C1 segment of cervical spinal cord (tissue), 14 donors: ENCODE measurements at places on chromosomes 6 and 20.

GRCh38 chr20:59903621-59904020 is 29.8 kb downstream of the SYCP2 start:
- no peak for DNase-seq

DNA sequence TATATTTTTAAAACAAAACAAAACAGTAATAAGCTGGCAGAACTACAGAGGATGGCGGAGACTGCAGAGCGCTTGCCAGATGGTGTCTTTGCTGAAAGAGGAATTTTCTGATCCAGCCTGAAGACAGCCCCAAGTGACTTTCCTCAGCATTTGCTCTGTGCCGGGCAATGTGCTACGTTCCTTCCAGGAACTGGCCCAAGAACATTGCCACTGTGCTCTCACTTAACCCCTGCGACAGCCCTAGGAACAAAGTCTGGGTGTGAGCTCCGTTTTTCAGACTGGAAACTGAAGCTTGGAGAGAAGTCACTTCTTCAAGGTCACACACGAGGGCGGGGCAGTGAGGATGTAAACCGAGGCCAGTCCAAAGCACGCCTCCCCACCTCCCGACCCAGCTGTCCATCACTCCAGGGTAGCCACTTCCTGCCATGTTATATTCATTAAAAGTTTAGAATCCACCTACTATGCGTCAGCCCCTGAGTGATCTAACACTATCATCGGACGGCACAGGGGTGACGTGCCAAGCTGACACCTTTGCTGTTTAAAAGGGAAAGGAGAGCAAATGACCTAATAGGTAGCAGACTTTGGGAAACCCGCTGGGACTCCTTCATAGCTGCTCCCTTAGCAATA is 22.3 kb upstream of the BMP7 start:
- no peak for DNase-seq

DNA sequence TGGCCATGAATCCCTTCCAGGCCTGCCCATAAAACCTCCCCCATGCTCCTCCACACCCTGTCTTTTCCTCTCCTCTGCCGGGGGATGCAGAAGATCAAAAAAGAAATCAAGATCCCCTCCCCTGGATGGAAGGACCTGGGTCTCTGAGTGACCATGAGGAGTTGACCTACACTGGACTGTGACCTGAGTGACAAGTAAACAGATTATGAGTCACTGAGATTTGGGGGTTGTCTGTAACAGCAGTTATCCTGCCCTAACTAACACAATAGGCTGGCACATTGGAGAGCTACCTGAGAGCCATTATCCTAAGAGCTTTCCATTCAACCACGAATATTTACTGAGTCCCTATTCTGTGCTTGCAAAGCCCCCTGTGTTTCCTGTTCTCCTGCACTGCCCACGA is 28.4 kb upstream of the SIRPA start:
- no peak for DNase-seq

DNA sequence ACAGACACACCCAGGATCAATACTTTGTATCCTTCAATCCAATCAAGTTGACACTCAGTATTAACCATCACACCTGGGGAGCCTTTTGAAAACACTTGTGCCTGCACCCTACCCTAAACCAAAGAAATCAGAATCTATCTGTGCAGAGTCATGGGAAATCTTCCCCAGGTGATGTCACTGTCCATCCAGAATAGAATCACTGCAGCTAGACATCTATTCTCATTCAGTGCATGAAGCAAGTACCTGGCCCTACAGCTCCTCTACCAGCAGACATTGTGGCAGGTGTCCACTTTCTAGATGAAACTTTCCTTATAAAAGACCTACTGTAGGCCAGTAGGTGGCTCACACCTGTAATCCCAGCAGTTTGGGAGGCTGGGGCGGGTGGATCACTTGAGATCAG is 262.4 kb upstream of the MARCKS start:
- no peak for DNase-seq

DNA sequence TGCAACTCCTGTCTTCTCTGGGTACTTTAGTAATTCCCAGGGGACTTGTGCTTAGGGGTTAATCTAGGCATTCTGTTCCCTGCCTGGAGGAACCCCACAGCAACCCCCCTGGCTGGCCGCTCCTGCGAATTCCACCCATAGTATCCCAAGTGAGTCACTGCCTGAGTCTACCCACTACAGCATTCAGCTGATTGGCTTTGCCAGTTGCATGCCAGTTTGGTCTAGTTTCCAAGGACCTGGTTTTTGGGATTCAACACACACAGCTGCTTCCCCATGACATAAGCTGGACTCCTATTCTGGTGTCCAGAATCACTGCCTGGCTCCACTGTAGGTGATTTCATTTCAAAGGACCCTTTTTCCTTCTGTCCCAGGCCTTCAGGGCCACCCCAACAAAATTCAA is 40.3 kb downstream of the PLCG1 start:
- DNase-seq, result peak; percentile 68

GRCh38 chr6:49462927-49463611 is at the start of the genes CENPQ and MMUT:
CENPQ (plus strand) TSS chr6:49463370; CDS start chr6:49470177, 6,807 bp downstream.
MMUT (minus strand) TSS chr6:49463253; CDS start chr6:49459466, 3,787 bp downstream.
- DNase-seq, result peak; percentile 90

DNA sequence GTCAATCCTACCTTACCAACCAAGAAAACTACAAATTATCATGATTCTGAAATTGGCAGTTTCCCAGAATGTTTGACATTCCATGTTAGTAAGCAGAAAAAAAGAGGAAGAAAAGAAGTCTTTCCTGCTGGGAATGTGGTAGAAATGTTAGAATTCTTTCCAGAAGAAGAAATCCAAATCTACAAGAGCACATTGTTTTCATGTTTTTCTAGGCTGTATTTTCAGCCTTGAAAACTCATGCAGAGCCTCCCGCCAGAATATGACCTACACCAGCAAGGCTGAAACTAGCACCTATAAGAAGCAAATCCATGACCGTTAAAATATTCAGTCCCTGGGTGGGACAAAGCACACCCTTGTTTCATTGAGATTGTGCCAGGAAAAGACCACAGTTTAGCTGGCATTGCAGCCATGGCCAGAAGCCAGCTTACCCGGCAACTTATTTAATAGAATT is 259.4 kb downstream of the GJA1 start:
- no peak for DNase-seq

GRCh38 chr20:32585586-32586127 is 524 bp upstream of the NOL4L start:
- DNase-seq, result no peak

- DNase-seq, result no peak
These were observed 100.0 kb downstream of the OR2B2 start for GRCh38 chr6:27812078-27812804.

GRCh38 chr20:45997187-45997586 is 11.5 kb upstream of the MMP9 start:
- DNase-seq, result no peak

DNA sequence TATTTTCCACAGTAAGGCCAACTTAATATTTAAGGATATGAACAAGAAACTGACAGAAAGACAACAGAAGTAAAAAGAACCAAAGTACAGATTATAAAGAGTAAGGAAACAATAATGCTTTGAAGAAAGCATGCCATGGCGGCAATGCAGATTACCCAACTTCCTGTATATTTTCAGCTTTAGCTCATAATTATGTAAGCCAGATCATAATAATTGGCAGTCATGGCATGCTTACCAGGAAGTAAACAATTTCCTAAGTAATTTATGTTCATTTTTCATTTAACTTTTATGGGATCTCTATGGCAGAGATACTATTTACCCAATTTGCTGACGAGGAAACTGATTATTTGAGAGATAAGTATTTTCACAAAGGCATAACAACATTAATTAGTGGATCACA is 988.7 kb downstream of the HACE1 start:
- no peak for DNase-seq

- no peak for DNase-seq
These were observed 133.4 kb upstream of the CDH4 start for GRCh38 chr20:61118429-61119224.

- DNase-seq, result no peak
These were observed 47.3 kb downstream of the CDH22 start for GRCh38 chr20:46260936-46261454.

- DNase-seq, result no peak
These were observed 8.9 kb upstream of the TAAR5 start for GRCh38 chr6:132598473-132598872.

GRCh38 chr20:62133864-62134263 is 9.3 kb downstream of the PSMA7 start:
- DNase-seq, result no peak

- DNase-seq, result no peak
These were observed 121.5 kb downstream of the DNAH8 start for GRCh38 chr6:38836585-38836984.

- DNase-seq, result no peak
These were observed 67.7 kb upstream of the GCM1 start for GRCh38 chr6:53216301-53216700.

DNA sequence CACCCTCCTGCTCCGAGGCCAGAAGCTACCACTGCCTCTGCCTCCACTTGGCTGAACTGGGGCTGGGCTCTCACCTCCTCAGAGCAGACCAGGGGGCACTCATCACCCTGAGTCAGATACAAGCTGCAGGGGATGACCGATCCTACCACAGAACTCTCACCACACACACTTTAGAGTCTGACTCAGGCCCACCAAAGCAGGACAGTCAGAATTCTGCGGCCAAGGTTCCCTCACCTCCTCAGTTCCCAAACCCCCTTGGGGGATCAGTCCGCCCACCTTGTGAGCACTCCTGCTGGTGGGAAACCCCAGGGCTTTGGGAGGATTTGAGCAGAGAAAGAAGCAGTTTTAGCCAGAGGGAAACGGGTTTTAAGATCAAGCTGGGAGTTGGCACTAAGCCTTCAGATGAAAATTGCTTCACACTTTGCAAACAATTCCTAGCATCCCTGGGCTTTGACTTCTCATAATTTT is 587.8 kb upstream of the JAG1 start:
- DNase-seq, result no peak

DNA sequence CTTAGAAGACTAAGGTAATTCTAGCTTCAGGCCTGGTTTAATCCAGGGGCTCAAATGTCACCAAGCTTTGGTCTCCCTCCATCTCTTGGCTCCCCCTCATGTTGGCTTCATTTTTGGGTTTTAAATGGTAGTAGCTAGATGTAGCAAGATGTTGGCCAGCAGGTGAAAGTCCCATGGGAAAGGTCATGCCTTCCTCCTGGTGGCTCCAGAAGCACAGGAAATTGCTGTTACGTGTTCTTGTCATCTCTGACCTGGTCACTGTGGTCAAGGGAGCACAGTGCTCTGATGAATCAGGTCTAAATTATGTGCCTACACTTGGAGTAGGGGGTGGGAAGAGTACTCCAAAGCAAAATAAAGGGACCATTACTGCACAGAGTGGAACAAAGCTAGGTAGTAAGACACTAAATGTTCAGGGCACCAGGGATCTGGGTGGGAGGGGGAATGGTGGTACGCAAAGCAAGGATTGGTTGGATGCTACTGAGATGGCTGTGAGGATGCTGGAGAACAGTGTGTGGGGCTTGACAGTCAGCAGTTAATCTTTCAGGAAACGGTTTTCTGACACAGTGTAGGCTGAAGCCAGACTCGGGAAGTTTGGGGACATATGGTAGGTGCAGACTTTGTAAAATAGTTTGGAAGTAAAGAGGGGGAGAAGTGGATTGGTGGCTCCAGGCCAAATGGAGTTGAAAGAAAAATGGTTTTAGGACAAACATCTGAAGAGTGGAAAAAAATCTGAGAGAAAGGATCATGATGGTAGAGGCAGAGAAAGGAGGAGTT is 30.1 kb downstream of the CDS2 start:
- no peak for DNase-seq

GRCh38 chr6:45922728-45923351 is 92.8 kb downstream of the CLIC5 start:
- peak; percentile 4 for DNase-seq

- no peak for DNase-seq
These were observed 781.1 kb upstream of the CITED2 start for GRCh38 chr6:140155451-140156126.
